ENCODE measurements at places on chromosomes 12 and 14.

GRCh38 chr12:33609910-33610309, 170.3 kb upstream of the SYT10 start:
- DNase-seq, result no peak

DNA sequence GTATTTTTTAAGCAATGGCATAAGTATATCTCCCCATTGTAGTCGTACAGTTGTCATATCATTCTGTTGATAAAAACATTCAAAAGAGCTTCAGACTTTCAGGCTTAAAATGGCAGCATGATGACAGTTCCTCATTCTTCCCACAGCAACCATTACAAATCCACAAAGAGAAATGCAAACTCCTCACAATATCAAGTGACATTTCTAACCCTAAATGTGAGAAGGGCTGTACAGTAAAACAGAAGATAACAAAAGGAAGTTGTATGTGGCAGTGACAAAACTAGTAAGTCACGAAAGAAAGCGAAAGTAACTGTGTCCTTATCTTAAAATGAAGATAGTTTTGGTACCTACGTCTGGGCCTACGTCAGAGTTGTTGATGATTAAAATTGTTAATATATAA, 46.7 kb downstream of the GXYLT1 start:
- DNase-seq, result no peak

DNA sequence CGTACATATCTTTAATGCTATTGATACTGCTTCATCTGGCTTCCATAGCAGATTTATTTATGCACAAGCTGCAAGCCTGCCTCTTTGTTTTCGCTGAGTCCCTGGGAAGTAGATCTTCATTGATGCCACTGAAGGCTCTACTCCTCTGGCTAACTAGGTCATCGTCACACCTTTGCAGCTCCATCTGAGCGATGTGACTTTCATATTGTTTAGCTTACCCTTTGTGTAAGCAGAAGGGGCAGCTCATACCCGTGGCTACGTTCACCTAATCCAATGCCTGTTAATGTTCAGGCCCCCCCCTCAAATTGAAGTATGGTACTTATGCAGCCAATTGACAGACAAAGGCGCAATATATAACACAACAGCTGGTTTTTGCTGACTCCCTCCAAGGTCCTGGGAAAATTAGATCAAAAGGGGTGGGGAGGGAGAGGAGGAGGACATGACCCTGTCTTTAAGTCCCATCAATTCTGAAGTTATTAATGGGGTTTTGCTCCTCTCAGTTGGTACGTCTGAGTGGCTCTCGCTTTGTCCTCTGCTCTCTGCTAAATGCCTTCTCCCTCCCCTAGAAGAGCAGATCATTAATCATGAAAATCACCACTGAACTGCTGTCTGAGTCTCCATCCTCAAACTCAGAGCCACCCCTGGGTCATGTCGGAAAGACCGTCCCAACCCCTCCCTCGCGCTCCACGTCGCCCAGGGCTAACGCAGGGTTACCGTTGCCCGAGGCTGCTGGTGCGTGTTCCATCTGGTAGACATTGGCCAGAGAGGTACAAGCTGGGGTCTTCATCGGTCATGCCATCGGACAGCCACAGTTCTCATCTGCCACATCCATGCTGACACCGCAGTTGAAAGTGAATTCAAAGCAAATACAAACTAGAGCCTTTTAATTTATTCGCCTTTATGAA, 128.8 kb downstream of the ADGRD1 start:
- no peak for DNase-seq

DNA sequence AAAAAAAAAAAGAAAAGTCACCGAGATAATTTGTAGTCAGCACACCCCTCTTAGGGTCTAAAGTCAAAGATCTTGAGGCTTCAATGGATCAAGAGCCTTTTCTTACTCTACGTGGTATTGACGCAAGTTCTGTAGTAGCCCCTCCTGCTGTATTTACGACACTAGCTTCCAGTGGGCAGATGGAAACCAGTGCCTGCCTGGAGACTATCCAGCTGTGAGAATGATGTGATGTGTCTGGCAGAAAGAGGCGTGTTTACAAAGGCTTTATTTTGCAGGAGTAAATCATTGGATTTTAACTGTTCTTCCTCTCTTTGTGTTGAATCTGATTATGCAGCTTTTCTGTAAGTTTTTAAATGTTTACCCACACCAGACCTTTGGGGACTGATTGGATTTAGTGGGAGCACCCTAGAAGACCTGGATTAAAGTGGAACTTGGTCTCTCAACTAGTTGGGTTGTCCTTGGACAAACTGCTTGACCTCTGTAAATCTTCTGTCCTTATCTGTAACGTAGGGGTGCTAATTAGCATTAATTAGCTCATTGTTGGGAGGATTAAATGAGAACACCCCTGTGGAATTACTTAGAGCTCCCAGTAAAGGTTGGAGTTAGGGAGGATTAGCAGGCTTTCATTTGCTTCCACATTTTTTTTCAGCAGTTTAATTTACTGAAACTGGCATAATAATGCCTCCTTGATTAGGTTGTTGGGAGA, 72.4 kb downstream of the RASSF3 start:
- no peak for DNase-seq

- peak; percentile 89 for DNase-seq
Observed at GRCh38 chr14:69152902-69153151, at the start of gene DCAF5. TSS of gene DCAF5 (minus strand) at chr14:69153119. CDS start at chr14:69152978, 141 bp downstream.
